ENCODE measurements at places on chromosomes 5 and 9.

DNA sequence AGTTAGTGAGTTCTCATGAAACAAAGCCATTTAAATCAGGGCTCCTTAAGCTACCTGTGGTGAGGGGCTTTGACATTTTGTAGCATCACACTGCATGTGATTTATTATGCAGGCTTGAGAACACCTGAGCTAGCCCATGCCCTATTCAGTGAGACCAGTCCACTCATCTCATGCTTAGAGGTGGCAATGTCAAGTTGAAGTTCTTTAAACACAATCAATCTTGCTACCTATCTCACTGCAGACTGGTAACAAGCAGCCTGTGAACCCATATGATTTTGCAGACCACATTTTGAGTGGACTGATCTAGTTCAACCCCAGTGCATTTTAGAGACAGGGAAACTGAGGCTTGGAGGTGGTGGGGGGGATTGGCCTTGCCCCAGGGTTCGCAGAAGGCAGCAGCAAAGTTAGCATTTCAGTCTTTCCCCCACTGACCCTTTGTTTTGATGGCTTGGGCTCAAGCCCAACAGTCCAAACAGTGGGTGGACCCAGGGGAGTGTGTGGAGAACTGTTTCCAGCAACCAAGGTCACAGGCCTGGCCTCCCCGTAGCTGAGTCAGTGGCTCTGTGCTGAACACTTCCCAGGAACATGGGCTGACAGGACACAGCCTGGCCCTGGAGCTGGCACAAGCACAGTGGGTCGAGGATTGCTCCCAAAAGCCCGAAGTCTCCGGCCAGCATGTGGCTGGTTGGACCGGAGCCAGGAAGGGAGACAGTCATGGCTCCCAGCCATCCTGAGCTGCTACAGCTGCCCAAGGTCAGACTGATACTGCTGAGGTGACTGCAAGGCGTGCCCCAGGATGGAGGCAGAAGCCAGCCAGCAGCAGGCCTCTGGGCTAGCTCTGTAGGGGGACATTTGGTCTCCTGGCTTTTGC lies 95.3 kb downstream of the RGS3 start:
- DNase-seq: no peak

DNA sequence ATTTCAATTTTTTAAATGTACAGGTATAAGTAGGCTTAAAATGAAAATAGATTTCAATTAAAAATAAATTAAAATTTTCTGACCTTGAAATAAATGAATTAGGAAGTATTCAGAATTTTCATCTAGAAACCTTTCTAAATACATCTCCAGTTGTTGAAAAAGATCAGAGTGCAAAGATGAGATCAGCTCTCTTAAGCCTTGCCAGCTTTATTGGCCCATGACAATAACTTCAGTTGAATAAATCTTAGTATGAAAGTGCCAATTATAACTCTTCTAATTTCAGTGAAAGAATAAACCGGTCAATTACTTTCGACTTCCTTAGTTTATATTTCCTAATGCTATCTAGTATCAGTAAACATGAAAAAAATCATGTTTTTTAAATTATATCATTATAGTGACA lies 117.4 kb downstream of the FBXL17 start:
- no peak for DNase-seq

DNA sequence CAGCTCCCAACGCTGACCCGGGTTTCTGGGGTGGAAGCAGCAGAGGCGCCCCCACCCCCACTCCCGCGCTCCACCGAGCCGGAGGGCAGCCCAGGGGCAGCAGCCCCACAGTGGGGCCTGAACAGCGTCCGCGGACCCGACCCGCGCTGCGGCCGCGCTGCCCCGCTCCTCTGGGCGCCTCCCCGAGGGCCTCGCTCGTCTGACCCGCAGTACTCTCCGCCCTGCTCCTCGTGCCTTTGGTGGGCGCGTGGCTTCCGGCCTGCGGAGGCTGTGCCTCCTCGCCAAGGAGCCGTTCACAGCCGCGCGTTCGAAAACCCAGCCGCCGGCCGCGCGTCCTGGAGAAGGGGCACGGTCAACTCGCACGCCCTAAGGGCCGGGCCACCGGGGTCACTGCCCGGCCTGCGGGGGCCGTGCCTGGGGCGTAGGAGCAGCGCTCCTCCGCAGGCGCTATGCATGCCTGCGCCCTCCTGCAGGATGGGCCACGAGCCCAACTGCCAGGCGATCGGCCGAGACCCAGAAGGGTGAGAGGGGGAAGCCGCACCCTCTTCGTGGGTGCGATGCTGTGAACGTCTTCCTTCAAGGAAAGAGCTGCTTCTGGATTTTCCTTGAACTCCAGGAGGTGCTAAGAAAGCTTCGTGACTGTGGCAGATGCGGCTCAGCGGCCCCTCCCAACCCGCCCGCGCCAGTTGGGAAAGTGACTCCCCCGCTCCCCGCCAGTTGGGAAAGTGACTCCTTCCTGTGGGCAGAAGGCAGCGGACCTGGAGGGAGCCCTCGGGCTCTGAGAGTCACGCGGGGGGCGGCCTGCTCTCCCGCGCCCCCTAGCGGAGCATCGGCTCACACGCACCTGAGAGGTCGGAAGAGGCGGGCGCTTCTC lies 82.7 kb downstream of the HSD17B3 start:
- DNase-seq: no peak

DNA sequence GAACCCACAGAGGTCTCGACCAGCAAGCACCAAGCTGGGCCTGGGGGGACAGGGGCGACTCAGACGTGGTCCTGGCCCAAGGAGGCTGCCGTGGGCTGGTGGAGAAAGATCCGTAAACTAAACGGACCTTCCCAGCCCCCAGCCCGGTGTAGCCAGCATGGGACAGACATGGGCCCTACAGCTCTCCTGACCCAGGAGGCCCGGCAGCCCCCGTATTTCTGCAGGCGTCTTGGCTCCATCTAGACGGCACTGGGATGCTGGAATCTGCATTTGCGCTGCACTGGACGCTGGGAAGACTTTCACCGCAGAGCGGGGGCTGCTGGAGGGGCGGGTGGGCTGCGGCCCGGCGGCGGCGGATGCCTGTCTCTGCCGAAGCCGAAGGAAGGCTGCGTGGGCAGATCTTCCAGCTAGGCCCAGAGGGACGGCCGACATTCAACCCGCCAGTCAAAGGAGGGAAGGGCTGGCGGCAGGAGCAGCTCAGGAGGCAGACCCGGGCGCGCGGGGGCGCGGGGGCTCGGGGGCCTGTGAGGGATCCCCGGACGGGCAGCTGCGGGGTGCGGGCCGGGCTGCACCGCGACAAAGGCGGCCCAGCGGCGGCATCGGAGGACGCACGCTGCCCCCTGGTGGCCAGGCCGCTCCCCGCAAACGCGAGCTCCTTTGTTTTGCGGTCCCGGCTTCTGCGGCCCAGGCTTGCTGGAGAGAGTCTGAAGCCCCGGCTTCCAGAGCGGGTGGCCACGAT lies 266.2 kb downstream of the NSG2 start:
- DNase-seq: peak; percentile 18

DNA sequence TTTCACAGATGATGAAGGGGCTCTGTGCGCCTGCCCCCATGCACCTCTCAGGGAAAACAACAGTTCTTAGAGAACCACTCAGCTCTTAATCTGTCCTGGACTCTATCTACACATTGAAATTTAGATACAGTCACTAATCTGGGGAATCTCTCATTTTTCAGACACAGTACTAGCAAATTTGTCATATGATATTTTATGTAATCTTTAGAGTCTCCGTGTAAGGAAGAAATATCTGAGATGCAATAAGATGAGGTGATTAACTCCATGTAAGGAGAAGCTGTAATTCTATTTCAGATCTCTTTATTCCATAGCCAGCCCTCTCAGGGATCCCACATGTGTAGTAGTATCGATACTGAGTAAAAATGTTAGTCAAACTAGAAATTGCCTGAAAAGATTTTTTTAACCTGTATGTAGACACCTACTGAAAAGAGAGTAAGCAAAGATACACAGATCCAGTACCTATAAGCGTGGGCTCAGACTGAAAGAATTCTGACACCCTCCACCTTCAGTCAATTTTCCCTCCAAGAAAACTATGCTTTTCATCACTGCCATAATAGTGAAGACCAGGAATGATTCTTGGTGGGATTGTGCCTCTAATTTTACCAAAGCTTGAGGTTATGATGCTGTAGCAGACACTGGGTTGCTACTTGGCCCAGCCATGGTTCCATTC lies 279.6 kb upstream of the TMEM161B start:
- DNase-seq: no peak

DNA sequence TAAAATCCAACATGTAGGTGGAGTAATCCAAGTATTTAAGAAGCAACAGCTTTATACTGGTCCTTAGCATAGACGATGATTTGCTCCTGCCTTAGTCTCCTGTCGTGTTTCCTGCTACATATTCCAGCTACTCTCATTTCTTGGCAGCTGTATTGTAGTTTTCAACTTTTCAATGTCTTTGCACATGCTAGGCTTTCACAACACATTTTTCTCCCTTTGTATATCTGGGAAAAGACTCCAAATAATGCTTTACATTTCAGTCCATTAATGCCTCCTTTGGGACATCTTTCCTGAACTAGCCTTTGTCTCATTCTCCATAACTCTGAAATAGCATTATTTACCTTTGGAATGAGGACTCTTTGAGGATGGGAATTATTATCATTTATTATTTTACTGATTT lies 508.0 kb downstream of the PTPRD start:
- DNase-seq: no peak

DNA sequence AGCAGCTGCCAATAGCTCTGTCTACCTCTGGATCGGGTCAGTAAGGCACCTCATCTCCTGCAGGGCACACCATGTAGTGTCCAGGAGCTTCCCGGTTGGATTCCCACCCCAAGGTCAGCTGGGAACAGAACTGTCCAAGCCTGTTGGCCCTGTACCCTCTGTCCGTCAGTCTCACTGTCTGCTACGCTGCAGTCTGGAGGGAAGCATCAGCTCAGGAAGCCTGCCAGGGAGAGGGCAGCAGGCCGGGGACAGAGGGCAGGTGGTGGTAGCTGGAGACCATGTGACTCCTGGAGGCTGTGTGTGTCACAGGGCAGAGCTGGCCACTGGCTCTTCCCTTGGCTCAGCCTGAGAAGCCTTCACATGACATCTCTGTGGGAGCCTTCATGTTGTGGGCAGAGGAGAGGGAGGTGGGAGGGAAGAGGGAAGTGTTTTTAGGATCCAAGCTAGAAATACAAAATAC lies 134.5 kb downstream of the SEC61B start:
- no peak for DNase-seq

- no peak for DNase-seq
Observed at GRCh38 chr5:169356181-169356580, 55.2 kb upstream of the SLIT3 start.

- no peak for DNase-seq
Observed at GRCh38 chr5:172904643-172905345, 54.4 kb upstream of the RPL26L1 start.

DNA sequence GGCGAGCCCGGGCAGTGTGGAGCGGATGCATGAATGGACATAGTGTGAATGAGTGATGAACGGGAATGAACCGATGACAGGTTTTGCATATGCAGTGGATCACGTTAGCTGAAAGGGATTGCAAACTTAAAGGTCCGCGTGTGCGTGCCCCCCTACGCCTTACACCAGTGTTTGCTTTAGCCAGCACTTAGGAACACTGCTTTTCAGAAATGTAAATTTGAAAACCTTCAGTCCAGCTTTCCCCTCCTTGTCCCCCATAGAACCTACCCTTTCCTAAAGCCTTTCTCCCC lies 692 bp downstream of the PSAT1 start:
- no peak for DNase-seq

DNA sequence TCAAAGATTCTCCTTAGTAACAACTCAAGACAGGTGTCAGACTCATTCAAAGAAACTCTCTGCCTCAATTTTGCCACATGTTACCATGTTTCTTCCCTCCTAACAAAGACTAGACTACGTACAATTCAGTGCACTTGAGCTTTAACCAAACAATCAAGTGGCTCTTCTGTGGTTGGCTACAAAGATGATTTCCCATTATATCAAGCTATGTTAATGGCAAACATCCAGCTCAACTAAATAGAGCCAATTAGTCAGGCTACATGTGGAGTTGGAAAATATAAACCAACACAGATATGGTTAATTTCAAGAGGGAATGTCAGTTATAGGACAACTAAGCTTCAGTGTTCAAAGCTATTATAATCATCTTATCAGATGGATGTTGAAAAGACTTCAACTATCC lies 29.2 kb upstream of the ADRA1B start:
- no peak for DNase-seq

DNA sequence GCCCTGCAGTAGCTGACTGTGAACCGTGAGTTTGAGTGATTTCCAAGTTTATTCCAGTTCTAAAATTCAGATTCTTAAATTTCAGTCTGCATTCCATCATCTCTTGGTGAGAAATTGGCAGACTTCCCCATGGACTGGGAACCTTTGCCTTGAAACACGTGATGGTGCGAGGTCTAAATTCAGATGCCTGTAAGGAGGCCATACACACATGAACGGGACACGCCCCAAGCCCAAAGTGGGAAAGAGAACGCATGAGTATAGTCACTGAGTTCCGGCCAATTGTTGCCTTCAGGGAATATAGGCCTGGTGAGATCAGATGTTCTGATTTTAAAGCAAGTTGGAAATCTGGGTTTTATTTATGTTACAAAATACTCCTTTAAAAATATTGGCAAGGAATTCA lies 1084.4 kb upstream of the WWC1 start:
- no peak for DNase-seq

DNA sequence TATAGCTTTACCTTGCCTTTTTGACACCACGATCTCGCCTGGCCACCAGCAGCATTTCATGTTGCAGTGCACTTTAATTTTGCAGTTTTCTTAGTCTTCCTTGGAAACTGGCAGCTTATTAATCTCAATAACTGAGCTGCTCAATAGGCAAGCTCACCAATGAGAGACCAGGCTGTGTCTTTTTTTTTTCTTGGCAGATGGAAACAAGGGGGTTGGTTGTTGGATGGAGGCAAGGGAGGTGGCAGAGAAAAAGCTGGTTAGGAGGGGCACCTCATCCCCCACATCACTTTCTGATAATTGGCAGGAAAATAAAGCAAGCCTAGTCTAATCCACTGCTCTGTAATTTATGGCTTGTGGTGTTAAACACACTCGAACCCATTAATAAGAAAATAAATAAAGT lies 324.5 kb upstream of the WWC1 start:
- DNase-seq: no peak

- no peak for DNase-seq
Observed at GRCh38 chr5:126182971-126183695, 240.1 kb upstream of the GRAMD2B start.

DNA sequence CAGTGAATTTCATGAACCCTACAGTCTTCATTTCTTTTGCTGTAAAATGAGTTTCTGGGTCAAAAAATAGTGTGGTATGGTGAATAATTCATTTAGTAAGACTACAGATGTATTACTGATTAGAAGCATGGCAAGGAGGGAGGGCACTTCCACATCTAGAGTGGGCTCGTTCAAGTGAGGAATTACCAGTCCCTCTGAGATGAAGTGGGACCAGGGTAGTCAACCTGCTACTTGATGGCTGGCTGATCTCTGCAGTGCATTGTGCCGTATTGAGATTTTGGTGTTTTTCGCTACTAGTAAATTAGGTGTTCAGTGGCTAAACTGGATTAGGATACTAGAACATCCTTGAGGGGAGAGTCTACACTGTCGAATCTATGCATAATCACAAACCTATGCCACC lies 10.8 kb downstream of the CDC37L1 start:
- DNase-seq: no peak

- no peak for DNase-seq
Observed at GRCh38 chr9:100324594-100325200, 28.0 kb downstream of the TEX10 start.
